Skeletal muscle tissue (tissue), 5 donors: ENCODE measurements at places on chromosomes 12 and 14. TPM values are rescaled to one million over a fixed set of nuclear protein-coding genes. Genes with fewer than 3 reads are reported as not detected.

Gene TOMM20L
- not detected for total RNA-seq

Gene PRICKLE1
- 27.1 TPM for total RNA-seq

Gene LTBP2
- total RNA-seq: 12.0 TPM

Gene CBX5
- total RNA-seq: 49.6 TPM

Gene OAS2
- total RNA-seq: 6.8 TPM

Gene PIP4K2C
- total RNA-seq: 5.7 TPM

Gene ADGRD1
- 7.8 TPM for total RNA-seq

Gene TAS2R43
- total RNA-seq: 11.5 TPM

Gene MAP3K9
- under 0.01 TPM for total RNA-seq

Gene ASCL1
- not detected for total RNA-seq

Gene GALC
- total RNA-seq: 24.5 TPM

Gene RFLNA
- 2.6 TPM for total RNA-seq

Gene KRT3
- not detected for total RNA-seq

Gene FERMT2
- total RNA-seq: 98.6 TPM
